CD4-positive, alpha-beta T cell treated with Interleukin-6 at 100 ng/mL for 8 hours (primary cell): ENCODE measurements at places on chromosomes 11 and 22.

DNA sequence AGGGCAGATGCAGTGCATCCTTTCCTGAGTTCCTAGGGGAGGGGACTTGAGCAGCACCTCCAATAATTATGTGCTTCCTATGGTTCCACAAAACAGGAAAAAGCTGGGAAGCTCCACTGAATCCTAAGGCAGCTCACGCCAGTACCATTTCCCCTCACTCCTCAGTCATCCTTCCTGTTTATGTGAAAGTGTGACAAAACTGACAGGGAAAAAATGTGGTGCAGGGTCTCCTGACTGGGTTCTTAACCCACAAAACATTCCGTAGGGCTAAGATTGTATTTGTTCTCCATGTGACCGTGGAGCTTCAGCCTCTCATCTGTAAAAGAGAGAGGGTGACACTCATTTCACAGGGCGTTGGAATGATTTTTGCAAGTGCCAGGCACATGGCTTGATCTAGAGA is 12.2 kb upstream of the LYVE1 start:
- DNase-seq, result no peak

DNA sequence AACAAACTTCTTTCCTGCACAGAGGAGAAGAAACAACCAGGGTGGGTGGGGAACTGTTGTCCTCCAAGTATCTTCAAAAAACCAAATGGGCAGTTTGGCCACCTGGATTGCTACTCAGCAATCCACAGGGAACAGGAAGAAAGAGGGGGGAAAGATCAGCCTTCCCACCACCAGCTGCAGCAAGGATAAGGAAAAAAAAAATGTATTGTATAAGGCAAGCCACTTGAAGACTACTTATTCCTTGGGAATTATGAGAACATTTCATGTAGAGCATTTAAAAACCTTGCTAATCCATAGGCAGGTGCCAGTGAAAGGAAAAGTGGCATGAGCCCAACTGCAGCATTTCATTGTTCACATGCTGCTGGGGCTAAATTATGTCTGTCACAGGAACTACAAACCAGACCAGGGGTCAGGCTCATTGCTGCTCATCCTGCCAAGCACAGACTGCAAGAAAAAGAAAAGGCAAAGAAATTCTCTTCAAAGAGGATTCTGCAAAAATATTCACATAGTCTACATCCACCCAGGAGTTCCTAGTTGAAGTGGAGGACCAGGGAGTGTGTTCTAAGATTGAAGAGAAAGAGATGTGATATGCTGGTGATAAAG is 2.2 kb downstream of the RAB30 start:
- DNase-seq, result no peak

- no peak for DNase-seq
Observed at GRCh38 chr11:1861435-1862411, 8.8 kb downstream of the LSP1 start.

- no peak for DNase-seq
Observed at GRCh38 chr11:69708736-69709401, 5.0 kb upstream of the FGF19 start.

GRCh38 chr11:64089493-64089892 is 53.8 kb downstream of the FLRT1 start:
- no peak for DNase-seq

- no peak for DNase-seq
Observed at GRCh38 chr11:72358466-72359405, 75.6 kb downstream of the CLPB start.

- no peak for DNase-seq
Observed at GRCh38 chr11:130510407-130511006, 62.1 kb downstream of the ADAMTS15 start.
